ENCODE measurements at places on chromosomes 4 and X.
A peak's percentile ranks its signal among the peaks of the same experiment; 100 is the strongest.

- DNase-seq = peak; percentile 15
Measured at GRCh38 chr4:163492951-163493504, 1.5 kb upstream of the TMA16 start.

GRCh38 chr4:107747748-107748486 lies 27.9 kb upstream of the PAPSS1 start:
- no peak for DNase-seq

DNA sequence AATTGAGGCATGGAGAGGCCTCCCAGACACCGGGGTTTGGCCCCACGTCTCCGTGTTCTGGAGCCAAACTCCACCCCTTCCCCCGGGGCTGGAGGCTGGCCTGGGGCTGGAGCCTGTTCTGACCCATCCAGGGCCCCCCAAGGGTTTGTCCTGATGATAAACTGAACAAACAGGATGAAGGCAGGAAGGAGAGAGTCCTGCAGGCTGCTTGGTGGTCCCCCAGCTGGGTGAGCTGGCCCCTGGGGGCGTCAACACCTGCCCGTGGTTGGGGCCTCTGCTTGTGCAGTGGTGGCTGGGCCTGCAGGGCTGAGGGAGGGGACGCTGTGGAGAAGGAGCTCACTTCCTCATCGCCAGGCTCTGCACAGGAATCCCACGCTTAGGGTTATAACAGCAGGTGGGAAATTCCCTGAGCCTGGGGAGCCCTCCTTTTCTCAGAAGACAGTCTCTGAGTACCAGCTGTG lies 2.3 kb downstream of the SH3TC1 start:
- DNase-seq = peak; percentile 39

- no peak for DNase-seq
Measured at GRCh38 chrX:69185886-69186285, 20.6 kb upstream of the PJA1 start.

DNA sequence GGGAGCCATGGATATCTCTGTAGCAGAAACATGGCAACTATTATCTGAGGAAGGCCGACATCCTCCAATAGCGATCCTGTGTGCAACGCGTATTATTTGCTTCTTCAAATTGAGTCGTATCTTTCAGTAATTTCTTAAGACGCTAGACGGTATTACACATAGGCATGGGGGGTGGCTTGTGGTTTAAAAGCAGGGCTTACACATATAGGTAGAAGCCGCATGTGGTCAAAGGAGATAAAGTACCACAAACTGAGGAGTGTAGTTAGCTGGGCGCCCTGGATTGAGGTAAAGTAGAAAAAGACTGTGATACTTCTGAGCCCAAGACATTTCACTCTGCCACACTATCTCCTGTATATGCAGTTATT lies 94.6 kb downstream of the SORBS2 start:
- DNase-seq = no peak

- DNase-seq = no peak
Measured at GRCh38 chr4:45147866-45148265, 421.5 kb upstream of the GNPDA2 start.

DNA sequence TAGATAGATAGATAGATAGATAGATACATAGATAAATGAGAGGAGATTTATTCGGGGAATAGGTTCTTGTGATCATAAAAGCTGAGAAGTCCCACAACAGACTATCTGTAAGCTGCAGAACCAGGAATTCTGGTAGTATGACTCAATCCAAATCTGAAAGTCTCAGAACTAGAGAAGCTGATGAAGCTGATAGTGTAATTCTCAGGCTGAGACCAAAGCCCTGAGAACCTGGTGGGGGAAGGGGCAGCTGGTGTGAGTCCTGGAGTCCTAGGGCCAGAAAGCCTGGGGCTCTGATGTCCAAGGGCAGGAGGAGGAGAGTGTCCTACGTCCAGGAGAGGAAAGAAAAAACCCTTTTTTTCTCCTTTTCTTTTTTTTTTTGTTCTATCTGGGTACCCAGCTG lies 8.0 kb upstream of the BANK1 start:
- no peak for DNase-seq

DNA sequence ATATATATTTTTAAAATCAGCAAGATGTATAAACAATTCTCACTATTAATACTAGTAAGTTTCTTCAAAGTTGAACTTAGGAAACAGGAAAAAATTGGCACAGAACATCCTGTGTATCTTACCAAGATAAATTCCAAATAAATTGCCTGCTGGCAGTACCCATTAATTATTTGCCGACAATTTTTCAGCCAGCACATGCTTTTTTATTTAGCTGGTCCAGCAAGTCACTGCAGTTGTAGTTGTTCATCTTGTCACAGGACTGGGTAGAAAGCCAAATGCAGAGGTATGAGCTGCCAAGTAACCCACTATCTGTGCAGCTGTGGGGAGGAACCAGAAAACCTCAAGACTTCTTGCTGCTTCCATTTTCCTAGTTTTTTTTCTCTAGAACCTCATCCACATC lies 113.4 kb downstream of the PACRGL start:
- DNase-seq = no peak
